ENCODE measurements at places on chromosomes 6 and 20.

GRCh38 chr6:151239603-151240035 lies at the start of gene AKAP12:
Gene AKAP12 (plus strand): TSS chr6:151239967. CDS start chr6:151240563, 596 bp downstream.
- DNase-seq: peak; percentile 61

- no peak for DNase-seq
These were observed 13.9 kb downstream of the AFDN start for GRCh38 chr6:167840526-167841179.

GRCh38 chr6:15504581-15505350 lies 158.1 kb downstream of the DTNBP1 start:
- peak; percentile 98 for DNase-seq

DNA sequence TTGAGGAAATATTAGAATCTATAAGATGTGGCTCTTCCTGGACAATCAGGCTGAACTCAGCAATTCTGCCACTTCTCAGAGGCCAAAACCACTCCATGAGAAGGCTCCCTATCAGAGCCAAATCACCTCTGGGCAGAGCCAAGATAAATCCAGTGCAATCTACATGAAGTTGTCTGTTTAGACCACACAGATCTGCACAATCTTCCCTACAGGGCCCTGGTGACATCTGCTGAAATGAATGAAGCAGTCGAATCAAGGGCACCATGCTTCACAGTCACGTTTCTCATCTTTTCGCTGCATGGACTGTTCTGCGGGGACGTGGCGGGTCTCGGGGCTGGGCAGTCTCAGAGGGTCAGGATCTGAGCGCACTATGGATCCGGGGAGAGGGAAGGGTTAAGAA lies 60.1 kb upstream of the CD93 start:
- no peak for DNase-seq

DNA sequence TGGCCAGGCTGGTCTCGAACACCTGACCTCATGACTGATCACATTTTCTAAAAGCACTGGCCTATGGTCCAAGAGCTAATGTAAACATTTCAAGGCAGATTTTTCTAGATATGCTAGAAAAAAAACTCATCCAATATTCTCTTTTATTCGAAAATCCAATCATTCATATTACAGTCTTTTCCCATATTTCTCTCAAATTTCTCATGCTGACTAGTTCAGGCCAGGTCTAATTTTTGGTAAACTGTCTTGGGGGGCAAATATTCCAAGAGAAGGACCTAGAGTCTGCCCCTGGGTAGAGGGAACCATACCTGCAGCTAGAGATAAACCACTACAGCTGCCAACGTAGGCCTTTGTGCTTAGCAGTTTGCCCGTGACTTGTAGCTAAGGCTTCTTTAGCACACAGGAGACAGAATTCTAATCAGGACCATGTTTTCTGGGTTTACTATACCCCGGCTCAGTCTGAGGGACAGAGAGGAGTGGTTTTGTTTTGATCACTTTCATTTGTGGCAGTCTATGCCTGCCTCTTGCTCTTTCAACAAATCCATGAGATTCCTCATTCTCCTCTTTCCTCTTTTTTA lies 71.8 kb upstream of the CITED2 start:
- no peak for DNase-seq

DNA sequence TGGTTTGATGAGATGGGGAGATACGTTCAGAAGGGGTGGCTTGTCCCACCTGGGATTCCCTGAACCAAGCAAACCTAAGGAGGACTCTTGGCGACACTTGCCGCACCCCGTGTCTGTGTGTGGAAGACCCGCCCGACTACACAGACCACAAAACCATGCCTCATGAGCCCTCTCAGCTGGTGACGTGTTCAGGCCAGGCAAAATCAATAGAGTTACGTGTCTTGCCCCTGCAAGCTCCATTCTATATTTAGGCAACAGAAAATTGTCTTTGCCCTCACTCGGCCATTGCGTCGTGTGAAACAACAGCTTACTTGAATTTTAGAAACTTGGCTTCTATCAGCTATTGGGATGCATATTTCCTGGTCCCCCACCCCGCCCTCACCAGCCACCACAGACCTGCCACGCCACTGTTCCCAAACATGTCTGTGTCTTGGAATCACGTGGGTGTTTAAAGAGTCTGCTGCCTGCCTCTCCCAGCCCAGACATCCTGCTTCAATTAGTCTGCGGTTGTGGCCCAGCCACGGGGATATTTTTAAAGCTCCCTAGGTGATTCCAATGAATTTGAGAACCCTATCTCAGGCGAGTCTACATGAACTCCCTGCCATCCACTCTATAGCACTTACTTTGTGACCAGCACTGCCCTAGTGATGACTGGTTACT lies 279.2 kb upstream of the EXOC2 start:
- DNase-seq: peak; percentile 81

- peak; percentile 50 for DNase-seq
These were observed 107.9 kb upstream of the PREP start for GRCh38 chr6:105510746-105511145.

DNA sequence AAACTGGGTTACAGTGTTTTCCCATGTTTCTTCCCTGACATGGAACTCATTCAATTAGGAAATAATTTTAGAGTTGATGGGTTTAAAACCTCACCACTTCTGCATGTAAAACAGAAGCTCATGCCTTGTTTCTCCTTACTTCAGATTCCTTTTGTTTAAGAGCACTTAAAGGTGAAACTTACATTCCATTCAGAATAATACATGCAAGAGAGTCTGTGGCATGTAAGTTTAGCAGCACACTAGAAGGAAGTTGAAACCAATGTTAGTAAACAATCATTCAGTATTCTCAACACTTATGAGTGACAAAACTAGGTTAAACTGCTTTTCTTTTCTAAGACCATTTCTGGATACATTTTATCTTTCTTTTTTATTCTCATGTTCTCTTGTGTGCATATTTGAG lies 495.6 kb upstream of the PTCHD4 start:
- DNase-seq: no peak

- DNase-seq: peak; percentile 35
These were observed 56.3 kb upstream of the EMILIN3 start for GRCh38 chr20:41422953-41423352.

- peak; percentile 67 for DNase-seq
These were observed 16.8 kb upstream of the ARFGEF2 start for GRCh38 chr20:48904566-48905296.

- DNase-seq: peak; percentile 98
These were observed at the start of gene CHMP4B for GRCh38 chr20:33810885-33811775. Gene CHMP4B (plus strand): TSS chr20:33811348. CDS start chr20:33811469, 121 bp downstream.

- peak; percentile 68 for DNase-seq
These were observed 658 bp downstream of the RIN2 start for GRCh38 chr20:19758501-19759331.

GRCh38 chr20:53952528-53953096 lies 117.8 kb downstream of the BCAS1 start:
- DNase-seq: no peak

GRCh38 chr6:8829796-8830195 lies 394.5 kb upstream of the SLC35B3 start:
- DNase-seq: no peak

GRCh38 chr20:1013566-1014340 lies 11.6 kb upstream of the RSPO4 start:
- no peak for DNase-seq

GRCh38 chr20:46264391-46265266 lies 43.7 kb downstream of the CDH22 start:
- DNase-seq: no peak

DNA sequence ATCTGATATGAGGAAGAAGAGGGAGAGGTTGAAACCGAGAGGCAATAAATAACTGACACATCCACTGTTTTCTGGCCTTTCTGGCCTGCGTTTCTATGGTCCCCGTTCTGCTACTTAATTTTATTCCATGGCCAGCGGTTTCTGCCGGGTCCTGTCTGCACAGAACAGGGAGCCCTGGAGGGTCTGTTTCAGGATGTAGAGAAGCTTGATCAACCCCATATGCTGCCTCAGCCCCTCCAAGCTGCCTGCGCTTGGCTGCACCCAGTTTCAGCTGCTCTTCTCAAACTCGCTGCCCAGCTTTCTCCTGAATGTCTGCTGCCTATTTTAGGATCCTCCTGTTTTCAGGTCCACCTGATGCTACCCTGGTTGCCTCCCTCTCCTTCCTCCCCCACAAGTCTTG lies 18.5 kb upstream of the PACSIN1 start:
- DNase-seq: no peak

DNA sequence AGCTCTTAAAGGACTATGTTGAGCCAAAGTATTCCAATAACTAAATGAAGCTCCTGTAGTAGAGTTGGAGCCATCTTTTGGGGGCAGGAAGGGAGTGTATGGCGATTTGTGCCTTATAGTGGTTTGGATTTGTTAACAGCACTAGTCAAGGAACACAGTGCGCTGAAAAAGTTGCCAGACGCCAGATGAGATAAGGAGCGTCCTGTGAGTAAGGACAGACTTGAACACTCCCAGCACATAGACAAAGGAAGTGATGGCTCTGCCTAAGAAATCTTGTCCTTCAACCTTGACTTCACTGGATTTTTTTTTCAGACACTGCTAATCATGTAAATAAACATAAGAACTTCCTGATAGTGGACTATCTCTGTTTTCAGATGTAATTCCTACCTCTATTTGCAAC lies 136.9 kb downstream of the TRMT11 start:
- no peak for DNase-seq

DNA sequence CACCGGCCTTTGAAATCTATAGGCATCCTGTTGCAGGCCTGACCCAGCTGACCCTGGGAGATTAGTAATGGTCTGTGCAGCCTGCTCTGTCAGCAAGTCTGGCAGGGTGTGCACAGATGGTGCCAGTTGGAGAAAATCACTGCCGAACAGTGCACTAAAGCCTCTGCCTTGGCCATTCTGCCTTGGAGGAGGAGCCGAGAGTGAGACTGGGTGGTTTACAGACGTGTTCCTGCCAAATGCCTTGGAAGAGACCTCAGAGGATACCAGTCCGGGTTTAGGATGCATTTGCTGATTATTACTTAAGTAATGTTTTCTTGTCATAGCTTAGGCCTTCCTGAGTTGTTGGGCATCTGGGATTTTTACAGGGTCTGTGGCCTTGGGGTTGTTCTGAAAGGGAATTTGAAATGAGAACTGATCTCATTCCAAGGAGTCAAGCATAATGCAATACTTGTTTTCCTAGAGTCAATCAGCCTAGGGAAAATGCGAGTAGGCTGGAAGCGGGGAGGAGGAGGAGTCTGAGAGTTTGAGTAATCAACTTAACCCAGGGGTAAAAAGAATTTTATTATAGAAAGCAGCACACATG lies 292.1 kb downstream of the SOX4 start:
- DNase-seq: peak; percentile 83

DNA sequence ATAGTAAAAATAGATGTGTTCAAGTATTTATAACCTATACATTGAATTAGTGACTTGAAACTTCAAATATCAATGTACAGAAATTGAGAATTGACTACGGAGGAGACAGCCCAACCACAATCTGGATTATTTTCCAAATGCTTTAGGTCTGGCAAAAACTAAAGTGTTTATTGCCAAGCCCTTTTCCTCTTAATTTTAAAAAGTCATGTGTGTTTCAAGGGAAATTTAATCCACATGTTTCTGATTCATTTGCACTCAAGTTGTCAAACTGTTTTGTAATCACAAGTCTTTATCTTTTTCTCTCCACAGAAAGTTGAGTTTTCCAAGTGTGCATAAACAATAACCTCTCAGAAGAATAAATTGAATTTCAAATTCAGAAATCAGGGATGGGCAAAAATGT lies 350.8 kb upstream of the RSPO3 start:
- no peak for DNase-seq

DNA sequence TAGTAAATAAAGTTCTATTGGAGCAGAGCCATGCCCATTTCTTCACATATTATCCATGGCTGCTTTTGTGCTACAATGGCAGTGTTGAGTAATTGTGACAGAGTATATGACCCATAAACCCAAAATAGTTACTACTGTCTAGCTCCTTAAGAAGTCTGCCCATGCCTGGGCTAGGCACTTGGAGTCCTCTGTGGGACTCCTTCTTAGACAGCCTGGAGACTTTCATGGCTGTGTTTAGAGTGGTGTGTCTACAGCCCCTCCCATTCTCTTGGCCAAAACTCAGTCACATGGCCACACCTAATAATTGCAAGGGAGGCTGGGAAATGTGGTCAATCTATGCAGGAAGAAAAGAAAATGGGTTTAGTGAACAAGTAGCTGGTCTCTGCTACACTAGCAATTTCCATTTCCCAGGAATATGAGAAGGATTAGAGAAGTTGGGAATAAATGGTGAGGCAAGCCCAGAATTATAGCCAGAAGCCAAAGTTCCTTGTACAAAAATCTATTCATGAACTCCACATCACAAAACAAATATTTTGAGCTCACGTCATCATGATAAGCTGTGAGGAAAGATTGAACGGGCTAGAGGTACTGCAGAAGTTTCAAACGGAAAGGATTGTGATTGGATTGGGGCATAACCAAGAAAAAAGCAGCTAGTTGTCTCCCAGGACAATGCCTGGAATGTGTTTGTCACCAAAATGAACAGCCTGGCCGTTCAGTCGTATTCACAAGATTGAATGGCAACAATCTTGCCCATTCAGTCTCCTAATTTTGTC lies 251.8 kb upstream of the PLN start:
- no peak for DNase-seq

GRCh38 chr6:52543262-52543661 lies 33.6 kb downstream of the TRAM2 start:
- DNase-seq: no peak

GRCh38 chr20:53390770-53391169 lies 202.9 kb downstream of the ZNF217 start:
- DNase-seq: peak; percentile 62

DNA sequence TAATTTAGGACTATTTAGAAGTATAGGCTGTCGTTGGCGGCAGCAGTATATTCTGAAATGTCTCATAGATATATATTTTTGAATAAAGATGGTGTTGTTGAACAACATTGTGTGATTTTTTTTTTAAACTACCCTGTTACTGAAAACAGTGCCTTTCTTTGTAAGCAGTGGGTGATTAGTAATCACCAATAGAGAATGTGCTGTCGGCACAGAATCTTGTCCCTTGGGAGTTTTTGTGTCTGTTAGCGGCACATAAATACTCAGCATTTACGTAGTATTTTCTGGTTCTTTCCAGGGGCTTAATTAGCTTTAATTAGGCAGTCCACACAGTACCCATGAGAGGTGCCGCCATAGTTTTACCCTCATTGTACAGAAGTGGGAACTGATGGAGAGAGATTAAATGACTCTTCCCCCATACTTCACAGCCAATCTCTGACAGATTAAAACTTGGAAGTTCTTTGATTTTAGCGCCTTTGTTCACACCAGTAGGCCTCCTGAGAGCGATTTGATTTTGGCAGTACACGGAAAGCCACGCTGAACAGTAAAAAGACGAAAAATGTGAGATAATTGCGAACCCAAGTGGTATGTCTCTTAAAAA lies 58.8 kb downstream of the RPRD1B start:
- DNase-seq: no peak

GRCh38 chr6:122007339-122007738 lies 392.1 kb upstream of the HSF2 start:
- DNase-seq: peak; percentile 72

GRCh38 chr6:160952633-160953281 lies 38.8 kb upstream of the MAP3K4 start:
- no peak for DNase-seq

DNA sequence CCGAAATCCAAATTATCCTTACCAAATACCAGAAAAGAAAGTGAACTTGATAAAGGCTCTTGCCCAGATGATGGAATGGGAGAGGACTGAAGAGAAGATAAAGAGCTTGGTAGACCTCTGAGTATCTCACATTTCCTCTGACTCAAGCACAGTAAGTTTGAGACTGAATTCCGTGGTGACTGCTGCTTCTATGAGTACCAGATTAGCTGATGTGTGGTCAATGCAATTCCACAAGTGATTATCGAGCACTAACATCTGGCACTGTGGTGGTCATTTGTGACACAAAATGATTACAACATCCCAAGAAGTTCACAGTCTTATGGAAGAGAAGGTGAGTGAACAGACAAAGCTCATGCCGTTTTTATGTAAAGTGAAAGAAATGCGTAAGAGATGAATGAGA lies 2.6 kb upstream of the RPS6KA2 start:
- peak; percentile 73 for DNase-seq

GRCh38 chr6:31879143-31879542 lies 346 bp upstream of the SLC44A4 start:
- no peak for DNase-seq
